ENCODE measurements at places on chromosomes 6 and 20.

GRCh38 chr6:149200282-149200945 lies 117.1 kb upstream of the TAB2 start:
- no peak for DNase-seq

DNA sequence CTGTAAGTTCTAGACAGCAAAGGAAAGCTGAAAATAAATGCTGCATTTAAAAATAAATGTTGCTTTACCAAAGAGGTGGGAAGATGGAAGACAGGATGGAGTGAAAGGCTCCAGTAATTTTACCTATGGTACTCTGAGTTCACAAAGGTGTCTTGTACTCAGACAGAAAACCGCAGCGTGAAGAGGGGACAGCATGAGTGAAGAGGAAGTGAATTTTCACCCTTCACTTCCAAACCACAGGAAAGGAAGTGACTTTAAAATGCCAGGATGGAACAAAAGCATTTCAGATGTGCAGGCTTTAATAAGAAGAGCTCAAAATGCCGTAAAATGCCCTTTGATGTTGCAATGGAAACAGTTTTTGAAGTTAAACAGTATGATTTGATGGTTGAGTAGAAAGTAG lies 91.2 kb upstream of the TINAG start:
- no peak for DNase-seq

GRCh38 chr6:32983964-32984621 lies 15.7 kb downstream of the BRD2 start:
- no peak for DNase-seq

GRCh38 chr6:109892451-109893435 lies 85.4 kb upstream of the GPR6 start:
- no peak for DNase-seq

- no peak for DNase-seq
These were observed 45.2 kb downstream of the LAMA4 start for GRCh38 chr6:112209131-112209530.

DNA sequence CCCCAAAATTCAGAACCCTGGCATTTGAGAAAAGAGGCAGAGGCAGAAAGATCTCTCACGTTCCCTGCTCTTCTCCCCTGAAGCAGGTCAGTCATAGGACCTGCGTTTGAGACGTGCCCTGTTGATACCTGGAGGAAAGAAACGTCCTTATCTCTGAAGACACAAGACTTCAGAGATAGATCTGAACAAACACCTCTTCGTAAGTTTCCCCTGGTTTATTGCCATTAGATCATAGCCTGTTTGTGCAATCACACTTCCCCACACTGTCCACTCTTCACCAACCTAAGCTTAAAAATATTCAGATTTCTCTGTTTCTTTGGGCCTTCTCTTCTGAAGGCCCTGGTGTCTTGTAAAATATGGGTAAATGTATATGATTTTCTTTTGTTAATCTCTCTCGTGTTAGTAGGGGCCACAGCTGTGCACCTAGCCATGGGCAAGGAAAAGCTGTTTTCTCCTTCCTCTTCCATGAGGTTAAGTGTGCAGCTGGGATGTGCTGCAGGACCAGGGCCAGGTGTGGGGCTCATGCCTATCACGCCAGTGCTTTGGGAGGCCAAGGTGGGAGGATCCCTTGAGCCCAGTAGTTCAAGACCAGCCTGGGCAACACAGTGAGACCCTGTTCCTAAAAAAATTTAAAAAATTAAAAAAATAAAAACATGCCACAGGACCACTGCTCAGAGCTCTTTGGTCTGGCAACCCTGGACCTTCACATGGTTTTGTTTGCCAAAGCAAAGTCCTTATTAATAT lies 4.7 kb upstream of the SLC22A2 start:
- no peak for DNase-seq

DNA sequence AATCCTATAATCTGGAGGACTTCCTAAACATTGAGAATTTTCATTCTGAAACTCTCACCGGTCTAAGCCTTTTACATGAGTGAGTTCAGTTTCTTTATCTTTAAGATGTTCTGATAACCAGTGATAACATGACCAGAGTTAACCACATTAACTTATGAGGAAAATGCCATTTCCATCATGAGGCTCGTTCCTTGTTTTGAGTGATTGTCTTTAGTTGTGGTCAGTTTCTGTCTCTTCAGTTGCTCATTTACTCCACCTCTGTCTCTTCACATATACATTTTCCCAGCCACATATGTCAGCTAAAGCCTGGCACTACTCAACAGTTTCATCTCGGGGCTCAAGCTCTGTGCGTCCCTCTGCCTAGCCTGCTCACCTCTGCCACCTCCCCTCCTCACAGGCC lies 70.4 kb downstream of the JAG1 start:
- no peak for DNase-seq

DNA sequence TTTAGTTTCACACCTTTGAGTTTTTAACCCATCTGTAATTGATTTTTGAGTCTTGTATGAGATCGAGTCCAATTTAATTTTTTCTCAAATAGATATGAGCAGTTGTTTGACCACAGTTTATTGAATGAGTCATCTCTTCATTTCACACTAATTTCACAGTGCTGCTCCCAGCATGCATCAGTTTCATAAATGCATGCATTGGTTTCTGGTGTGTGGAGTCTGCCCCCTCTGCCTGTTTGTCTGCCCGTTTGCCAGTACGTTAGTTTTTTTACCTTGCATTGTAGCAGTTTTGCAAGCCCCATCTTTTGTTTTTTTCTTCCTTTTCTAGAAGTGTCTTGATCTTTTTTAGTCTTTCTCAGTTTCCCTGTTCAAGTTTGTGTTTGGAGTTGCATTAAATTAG lies 11.9 kb downstream of the SLX4IP start:
- peak; percentile 40 for DNase-seq

GRCh38 chr6:112827793-112828192 lies 480.7 kb downstream of the RFPL4B start:
- no peak for DNase-seq

- no peak for DNase-seq
These were observed 62.1 kb downstream of the CEBPB start for GRCh38 chr20:50252701-50253100.

DNA sequence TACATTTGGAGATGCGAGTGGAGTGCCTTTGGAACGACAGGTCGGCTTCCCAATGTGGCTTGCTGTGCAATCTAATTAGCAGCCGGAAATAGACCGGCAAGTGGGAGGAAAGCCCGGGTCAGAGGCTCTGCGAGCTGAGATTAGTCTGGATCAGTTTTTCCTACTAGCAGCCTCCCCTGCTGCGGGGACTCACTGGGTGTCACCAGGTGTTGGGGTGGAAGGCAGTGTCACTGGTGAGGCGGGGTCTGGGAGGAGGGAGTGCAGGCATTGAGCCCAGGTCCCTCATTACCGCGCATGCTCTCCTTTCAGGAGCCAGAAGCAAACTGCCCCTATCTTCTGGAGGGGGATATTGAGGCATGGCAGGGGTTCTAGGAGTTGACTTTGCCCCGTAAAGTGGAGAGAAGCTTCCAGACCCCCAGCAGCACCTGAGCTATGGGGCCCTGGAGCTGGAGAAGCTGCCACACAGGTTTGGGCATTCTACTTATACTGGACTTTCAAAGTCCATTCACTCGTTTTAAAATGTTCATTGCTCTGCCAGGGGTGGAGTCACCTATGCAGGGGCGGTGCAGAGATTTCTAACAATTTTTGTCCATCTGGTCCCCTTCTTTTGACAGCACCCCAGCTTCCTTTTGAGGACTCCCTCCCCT lies 11.0 kb downstream of the SULF2 start:
- no peak for DNase-seq

- no peak for DNase-seq
These were observed 7.3 kb downstream of the RGS17 start for GRCh38 chr6:153123801-153124200.

DNA sequence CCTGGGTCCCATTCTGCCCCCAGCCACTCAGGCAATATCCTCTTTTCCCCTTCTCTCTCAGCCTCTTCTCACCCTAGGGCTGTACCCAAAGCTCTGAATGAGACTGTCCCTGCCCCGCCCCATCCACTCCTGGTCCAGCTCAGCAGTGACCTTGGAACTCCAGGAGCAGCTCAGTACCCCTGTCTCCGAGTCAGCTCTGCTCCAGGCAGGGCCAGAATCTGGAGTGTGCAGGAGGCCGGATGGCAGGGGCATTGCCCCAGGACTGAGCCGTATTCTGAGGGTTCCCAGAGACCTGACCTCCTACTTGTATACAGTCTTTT lies 2.0 kb upstream of the RAET1G start:
- no peak for DNase-seq

DNA sequence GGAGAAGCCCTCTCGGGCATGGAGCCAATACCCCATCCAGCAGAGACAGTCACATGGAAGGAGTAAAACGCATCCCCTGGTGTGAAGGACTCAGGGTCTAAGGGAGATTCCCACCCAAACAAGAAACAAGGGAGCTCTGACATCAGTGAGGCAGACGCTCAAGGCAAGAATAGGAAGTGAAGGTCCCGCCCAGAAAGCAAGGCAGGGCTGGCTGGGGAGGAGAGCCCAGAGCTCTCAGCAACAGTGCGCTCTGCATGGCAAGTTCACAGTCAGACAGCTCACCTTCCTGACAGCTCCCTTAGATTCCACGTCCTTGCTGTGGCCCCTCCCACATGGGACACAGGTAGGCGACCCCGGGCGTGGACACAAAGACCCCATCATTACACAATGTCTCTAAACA lies 85.6 kb downstream of the TTLL2 start:
- DNase-seq, result no peak

DNA sequence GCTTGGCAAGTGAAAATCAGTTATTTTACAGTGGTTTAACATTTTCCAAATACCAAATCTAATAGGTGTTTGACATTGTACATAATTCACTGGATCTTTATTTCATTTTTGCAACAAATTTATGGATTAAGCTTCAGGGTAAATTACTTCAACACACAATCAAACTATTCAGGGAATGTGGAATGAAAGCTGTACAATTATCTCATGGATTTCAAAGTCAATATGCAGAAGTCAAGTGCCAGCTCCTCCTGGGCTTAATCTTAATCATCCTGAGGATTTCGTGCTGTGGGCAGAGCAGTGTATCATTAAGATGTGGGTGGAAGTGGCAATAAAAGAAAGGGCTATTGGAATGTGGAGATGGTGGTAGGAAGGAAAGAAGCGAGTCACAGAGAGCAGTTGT lies 548.8 kb downstream of the COL12A1 start:
- no peak for DNase-seq

DNA sequence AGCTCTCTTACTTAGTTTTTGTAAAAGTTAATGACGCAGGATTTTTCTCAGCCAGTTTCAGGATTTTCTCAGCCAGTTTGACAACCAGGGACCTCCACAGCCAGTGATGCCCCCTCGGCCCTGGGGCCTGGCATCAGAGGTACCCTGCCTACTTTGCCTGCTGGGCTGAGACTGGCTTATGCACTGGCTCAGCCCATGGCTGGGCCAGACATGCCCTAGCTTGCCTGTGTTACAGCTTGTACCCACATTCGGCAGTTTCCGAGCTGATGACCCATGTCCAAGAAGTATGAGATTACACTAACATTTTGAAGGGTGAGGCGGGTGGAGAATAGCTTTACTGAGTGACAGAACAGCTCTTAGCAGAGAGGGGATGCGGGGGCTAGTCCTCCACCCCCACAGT lies 406.1 kb upstream of the HSF2 start:
- DNase-seq, result no peak

GRCh38 chr6:37558168-37558567 lies 58.5 kb upstream of the CCDC167 start:
- no peak for DNase-seq

- DNase-seq, result no peak
These were observed 48.9 kb upstream of the TXNDC5 start for GRCh38 chr6:7959453-7959852.

- DNase-seq, result no peak
These were observed 444.4 kb downstream of the UTRN start for GRCh38 chr6:144729502-144729901.

- no peak for DNase-seq
These were observed at the start of gene SFTA2 for GRCh38 chr6:30931969-30932645. TSS of gene SFTA2 (minus strand) at chr6:30932170. CDS start at chr6:30932096, 74 bp downstream.

DNA sequence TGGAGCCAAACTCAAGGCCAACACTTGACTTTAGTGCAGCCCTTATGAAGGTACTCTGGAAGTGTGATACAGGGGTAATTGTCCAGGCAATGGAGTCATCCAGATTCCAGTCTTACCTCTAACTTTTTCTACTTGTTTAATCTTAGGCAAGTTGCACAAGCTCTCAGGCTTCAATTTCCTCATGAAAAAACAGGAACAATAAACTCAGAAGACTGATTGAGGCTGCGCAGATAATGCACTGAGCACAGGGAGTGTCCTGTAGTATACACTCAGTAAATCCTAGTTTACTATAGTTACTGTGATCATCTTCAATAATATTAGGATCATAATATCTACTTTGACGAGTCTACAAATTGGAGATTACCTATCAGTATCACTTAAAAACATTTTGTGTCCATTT lies 127.5 kb upstream of the SMLR1 start:
- no peak for DNase-seq

DNA sequence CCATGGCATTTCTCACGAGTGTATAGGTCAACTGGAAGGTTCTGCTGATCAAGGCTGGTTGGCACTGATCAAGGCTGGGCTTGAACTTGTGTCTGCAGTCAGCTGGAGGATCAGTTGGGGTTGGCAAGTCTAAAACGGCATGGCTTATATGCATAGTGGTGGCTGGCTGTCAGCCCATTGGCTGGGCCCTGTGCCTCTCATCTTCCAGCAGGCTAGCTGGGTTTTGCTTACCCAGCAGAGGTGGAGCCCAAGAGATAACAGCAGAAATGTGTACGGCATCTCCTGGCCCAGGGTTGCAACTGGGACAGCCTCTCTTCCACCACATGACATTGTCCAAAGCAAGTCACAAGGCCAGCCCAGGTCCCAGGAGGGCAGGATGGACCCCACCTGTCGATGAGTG lies 158.2 kb downstream of the BMP7 start:
- DNase-seq, result no peak

DNA sequence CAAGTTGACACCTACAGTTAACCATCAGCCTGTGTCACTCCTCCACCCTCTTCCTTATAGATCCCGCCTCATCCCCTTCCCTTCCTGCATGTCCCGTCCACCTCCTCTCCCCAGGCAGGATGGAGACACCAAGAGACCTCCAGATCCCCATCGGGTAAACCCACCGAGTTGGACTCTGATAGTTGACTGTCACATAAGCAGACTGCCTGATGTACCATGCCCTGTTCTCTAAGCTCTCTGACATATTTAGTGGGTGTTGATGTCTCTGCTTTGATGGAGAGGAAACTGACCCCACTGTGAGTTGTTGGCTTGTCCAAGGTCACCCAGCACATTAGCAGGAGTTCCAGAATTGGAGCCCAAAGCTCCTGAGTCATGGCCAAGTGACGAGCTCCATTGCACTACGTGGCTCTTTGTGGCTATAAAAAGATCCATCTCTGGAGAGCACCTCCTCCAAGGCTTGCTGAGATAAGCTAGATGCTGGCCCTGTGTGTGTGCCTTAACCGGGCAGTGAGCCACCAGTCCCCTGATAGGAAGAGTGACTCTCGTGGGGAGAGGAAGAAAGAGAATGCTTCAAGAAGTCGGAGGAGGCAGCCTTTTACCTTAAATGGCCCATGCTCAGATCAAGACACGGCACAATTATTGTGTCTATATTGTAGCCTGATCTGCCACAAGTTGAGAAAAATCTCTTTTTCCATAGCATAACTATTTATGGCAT lies 236.0 kb upstream of the ECI2 start:
- DNase-seq, result no peak

DNA sequence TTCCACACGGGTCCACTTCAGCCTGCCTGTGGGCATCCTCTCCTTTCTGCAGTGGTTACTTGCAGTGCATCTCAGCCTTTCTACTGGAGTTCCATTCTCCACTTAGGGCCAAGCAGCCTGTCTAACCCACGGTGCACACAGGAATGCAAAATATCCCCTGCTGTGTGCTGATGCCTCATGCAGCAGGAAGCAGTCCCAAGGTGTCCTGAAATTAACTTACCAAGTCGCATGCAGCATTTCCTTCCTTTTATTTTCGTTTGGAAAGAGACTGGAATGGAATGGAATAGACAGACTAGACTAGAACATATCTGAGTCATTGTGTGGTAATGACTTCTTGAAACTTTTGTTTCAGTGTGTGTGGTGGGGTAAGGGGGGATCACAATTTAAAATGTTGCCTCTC lies 25.9 kb upstream of the FOXQ1 start:
- DNase-seq, result no peak
